Stimulated activated CD8-positive, alpha-beta memory T cell treated with anti-CD3 and anti-CD28 coated beads, Interleukin-4, amount 100 ng/mL, for 4 hours (primary cell): ENCODE measurements at places on chromosomes 11 and 22.

- DNase-seq, result no peak
Observed at GRCh38 chr11:68825571-68825970, 16.1 kb downstream of the CPT1A start.

- no peak for DNase-seq
Observed at GRCh38 chr11:68036141-68036716, 2.6 kb upstream of the TCIRG1 start.

DNA sequence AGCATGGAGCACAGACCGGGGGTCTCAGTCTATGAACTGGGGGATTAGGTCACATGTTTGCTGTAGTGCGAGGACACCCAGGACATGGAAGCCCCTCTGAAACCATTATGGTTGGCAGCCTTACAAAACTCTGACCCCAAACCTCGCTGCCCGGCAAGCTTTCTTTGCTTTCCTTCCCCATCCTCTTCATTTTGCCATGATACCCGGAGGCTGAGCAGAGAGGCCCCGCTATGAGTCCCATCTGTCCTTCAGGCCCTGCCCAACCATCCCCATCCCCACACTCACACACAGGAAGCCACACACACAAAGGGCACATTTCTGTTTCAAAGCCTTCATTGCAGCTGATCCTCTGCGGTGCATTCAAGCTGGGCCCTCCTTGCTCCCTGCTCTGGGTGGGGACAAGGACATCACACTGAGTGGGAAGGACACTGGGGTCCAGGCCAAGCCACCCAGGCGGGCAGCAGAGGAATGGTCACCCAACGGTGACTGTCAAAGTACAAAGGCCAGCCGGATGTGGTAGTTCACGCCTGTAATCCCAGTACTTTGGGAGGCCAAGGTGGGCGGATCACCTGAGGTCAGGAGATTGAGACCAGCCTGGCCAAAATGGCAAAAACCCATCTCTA is 176.5 kb downstream of the CTTN start:
- no peak for DNase-seq

DNA sequence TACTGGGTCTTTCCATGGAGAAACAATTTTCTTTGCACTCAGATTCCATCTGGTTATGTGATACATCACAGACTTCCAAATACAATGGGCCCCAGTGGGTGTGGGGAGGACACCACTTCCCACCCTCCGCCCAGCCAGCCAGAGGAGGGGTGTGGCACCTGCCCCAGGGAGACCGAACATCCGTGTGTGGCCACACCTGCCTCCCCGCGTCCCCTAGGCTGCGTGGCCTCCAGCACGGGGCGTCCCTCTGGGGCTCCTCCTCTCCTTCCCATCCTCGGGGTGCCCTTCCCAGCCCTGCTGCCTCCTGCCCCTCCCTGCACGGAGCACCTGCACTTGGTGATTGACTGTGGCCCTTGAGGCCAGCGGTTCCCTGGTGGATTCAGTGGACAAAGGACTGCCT is 49.1 kb downstream of the CERK start:
- DNase-seq, result no peak

DNA sequence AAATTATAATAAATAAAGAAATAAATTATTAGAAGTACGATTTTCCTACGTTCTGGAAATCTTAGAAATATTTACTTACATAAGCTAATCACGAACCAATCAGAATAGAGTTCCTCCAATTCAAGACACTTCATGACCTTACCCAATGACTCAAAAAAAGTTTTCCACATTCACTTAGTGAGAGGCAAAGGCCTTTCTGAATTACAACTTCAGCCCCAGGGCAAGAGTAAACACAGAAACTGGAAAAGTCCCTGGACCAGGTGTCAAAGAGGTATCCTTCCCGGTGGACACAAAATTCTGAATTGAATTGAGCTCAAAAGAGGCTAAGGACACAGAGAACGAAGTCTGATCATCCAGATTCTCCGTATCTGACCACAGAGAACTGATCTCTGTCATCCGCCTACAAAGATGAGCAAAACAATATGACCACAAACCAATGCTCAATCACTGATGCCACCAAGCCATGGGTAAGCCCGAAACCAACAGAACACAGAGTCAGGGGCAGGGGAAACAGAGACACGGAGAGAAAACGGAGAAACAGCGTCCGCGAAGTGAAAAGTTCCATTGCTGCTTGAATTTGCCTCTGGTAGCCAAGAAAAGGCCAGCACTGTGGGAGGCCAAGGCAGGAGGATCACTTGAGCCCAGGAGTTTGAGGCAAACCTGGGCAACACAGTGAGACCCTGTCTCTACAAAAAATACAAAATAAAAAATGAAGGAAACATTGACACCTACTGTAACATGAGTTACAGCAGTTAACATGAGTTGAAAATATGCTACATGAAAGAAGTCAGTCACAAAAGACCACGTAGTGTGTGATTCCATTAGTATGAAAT is 6.8 kb downstream of the BID start:
- DNase-seq, result no peak

GRCh38 chr11:28100665-28101064 is 7.3 kb downstream of the KIF18A start:
- no peak for DNase-seq

DNA sequence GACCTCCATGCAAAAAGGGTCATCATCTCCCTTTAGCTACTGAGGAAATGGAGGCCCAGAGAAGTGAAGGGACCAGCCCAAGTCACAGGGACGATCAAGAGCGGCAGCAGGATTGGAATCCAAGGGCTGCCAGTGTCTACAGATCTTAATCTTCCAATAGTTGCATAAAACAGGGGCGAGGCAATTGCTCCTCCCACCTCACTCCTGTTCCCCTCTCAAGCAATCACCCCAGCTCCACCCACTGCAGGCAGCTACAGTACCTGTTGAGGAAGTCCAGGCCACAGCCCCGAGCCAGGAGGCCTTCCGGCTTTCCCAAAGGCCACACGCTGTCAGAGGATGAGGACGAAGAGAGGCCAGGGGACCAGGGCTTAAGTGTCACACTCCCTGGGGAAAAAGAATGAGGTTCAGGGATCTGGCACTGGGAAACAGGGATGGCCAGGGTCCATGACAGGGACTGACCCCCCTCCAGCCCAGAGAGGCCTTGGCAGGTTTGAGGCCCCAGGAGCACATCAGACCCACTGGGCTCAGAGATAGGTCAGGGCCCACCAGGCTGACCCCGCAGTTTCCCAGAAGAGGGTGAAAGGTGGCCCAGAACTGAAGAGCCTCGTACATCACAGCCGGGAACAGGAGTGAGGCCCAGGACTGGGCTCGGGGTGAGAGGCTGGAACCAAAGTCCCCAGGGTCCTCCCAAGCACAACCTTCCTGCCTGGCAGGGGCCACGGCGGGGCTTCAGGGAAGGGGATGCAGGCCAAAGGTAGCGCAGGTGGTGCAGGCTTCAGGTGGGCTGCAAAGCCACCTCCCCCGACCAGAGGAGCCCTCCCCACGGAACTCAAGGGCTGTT is 16.4 kb upstream of the MFNG start:
- DNase-seq, result no peak

GRCh38 chr22:22745225-22746060 is 101.0 kb downstream of the GGTLC2 start:
- no peak for DNase-seq

DNA sequence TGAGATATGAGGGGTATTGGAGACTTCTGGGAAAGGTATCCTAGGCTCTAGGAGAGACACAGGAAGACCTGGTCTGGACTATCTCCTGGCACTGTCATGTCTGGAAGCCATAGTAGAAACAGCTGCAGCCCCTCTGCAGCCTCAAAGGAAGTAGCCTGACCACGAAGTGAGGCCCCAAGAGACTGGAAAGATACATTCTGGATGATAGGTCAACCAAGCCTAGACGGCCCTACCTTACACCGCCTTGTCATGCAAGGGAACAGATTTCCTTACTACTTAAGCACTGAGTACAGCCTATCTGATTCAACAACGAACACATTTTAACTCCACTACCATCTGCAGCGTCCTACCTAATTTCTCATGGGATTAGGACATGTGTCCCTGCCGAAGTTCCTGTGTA is 31.1 kb downstream of the UQCR10 start:
- no peak for DNase-seq

GRCh38 chr22:23692598-23693291 is 1.9 kb downstream of the RGL4 start:
- no peak for DNase-seq

GRCh38 chr22:26587991-26588613 is 1.8 kb downstream of the TPST2 start:
- no peak for DNase-seq

DNA sequence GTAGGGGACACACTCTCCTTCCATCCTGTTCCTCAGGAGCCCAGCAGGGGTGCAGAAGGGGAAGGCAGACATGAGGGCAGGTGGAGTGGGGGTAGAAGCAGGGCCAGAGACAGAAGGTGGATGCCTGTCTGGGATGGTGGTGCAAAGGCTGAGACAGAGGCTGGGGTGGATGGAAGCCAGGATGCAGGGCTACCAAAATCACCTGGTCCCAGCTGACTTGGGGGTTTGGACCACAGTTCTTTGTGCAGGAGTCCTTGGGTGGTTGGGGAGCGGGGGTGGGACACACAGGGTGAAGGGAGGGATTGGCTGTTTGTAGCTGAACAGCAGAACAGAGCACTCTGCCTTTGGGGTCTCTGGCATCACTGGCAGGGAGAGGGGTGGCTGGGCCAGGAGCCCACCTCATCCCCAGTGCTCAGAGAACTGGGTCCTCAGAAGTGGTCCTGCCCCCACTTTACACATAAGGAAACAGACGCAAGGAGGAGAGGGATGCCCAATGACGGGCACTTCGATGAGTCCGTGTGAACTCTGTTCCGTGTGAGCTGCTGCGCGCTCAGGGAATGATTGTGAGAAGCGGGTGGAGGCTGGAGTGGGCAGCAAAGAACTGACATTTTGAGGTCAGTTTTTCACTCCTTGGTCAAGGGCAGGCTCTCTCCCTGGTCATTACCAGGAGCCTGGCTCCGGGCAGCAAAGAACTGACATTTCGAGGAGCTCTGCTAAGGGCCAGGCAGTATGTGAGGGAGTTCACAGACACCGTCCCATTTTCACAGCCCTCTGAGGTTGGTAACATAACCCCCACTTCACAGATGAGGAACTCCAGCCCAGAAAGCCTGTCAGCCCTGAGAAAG is 1.9 kb downstream of the TAGLN start:
- no peak for DNase-seq

DNA sequence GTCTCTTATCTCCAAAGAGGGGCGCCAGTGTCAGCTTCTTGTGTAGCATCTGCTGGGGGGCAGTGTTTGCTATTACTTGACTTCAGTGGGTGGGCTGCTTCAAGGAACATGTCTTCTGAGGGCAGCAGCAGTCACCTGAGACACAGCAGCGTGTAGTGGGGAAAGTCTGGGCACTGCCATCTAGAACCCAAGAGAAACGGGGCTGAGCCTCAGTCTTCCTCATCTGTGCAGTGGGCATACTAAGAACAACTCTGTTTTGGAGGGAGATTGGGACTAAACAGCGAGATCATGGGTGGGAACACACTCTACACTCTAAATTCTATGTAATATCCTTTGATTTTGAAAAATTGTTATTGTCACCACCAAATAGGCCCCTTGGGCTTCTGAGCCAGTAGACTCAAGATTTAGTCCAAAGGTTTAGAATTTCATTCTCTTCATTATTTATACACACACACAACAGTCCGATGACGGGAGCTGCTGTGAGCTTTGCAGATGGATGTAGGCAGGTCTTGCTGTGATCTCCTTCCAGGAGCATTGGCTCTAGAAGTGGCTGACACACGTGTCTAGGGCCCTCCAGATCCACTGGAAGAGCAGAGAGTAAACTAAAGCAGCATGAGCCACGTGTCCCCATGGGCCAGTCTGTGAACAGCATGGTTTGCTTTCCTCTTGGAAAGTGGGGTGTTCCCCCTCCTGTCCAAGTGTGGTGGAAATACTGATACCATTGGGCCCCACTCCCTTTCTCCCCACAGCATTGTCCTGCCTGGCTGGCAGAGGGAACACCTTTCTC is 51.8 kb downstream of the TRAF6 start:
- DNase-seq, result no peak

- DNase-seq, result no peak
Observed at GRCh38 chr11:134240592-134240991, 12.6 kb downstream of the THYN1 start.

DNA sequence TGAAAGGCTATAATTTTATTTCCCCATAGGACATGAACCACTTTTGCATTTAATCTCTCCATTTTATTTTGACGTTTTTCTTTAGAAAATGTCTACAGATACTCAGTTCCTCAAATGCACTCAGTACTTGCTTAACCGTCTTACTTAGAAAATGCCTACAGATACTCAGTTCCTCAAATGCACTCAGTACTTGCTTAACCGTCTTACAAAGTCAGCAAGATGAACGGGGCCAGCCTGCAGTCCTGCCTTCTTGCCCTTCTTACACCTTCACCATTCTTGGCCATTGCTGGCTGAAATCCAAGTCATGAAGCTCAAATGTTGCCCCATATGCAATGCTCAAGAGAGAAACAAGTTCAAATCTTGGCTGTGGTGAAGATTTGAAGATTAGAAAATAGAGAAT is 34.1 kb downstream of the CSNK2A3 start:
- no peak for DNase-seq

- no peak for DNase-seq
Observed at GRCh38 chr11:61195719-61196118, 7.6 kb upstream of the PGA3 start.

- no peak for DNase-seq
Observed at GRCh38 chr11:79940165-79940564, 499.3 kb upstream of the TENM4 start.

DNA sequence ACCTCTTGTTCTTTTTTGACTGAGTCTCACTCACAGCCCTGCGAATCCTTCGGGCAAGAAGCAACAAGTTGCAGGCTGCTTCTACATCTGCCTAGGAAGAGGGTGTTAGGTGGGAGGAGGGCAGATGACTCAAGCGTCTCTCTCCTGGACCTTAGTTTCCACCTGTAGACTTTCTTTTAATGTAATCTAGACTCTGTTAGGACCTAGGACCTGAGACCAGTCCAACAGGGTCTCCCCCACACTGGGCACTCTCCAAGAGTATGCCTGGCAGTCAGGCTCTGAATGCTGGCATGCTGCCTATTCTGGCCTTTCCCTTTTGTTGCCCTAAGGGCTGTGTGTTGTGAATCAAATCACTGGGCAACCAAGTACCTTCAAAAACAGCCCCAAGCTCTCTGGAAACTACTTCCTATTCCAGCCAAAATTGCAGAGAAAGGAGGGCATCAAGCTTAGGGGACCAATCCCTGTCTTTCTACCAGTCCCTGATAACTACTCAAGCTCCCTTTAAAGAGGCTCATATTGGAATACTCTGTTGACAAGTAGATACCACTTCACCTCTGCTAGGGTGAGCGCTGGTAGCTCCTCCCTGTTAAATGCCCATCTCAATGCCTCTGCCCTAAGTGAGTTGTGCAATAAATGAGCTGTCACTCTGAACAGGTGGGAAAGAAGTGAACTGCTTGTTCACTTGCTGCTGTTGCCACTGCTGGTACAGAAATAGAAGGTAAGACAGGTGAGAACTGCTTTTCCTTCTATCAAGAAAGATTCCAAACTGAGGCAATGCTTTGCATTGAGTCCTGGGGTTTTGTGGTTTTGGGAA is at the start of gene BBOX1:
Gene BBOX1, plus strand, starts transcription at position 514 of the 814 bp plus-strand sequence. CDS start 14,616 bp downstream, outside the sequence.
- DNase-seq, result no peak
